SK-MEL-5 (cell line): ENCODE measurements at places on chromosomes 13 and 19. TPM values are rescaled to one million over a fixed set of nuclear protein-coding genes. Genes with fewer than 3 reads are reported as not detected.

GRCh38 chr19:46728693-46729339, 11.9 kb upstream of the PRKD2 start:
- DNase-seq: peak; percentile 61

GRCh38 chr19:46478356-46478986, 7.1 kb upstream of the PNMA8A start:
- peak; percentile 41 for DNase-seq

GRCh38 chr13:73000027-73000674, 58.7 kb upstream of the KLF5 start:
- DNase-seq: no peak

The NLRP11 gene
- total RNA-seq: 0.21 and 0.37 TPM in 2 replicates

DNA sequence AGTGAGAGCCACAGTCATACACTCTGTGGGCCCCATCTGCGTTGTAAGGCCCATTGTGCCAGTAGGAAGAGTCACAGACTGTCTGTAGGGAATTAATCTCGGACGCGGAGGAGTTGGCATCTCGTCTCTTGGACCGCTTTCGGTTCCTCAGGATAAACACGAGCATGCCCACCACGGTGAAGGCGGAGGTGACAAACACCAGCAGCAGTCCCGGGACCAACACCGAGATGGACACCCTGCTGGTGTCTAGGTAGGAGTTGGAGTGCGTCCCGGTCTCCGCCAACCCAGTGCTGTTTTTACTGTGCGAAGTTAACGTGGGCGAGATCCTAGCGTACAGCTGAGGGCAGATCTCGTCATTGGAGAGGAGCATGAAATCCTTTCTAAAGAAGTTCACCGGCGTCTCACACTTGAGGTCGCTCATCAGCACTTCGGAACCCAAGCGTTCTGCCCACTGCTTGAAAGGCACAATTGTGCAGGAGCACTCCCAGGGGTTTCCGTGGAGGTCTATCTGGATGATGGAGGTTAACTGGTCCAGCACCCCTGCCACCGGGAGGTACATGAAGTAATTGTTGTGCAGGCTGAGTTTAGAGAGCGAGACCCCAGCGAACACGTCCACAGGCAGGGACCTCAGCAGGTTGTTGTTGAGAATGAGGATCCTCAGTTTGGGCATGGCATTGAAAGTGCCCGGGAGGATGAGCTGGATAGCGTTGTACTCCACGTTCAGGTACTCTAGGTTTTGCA, 2.7 kb downstream of the SLITRK1 start:
- DNase-seq: no peak

- DNase-seq: no peak
Observed at GRCh38 chr13:79645569-79645968, 164.6 kb downstream of the NDFIP2 start.

- DNase-seq: no peak
Observed at GRCh38 chr13:110624766-110625756, 9.7 kb downstream of the NAXD start.

The ATP12A gene
- total RNA-seq: 0.48 and 0.72 TPM in 2 replicates

DNA sequence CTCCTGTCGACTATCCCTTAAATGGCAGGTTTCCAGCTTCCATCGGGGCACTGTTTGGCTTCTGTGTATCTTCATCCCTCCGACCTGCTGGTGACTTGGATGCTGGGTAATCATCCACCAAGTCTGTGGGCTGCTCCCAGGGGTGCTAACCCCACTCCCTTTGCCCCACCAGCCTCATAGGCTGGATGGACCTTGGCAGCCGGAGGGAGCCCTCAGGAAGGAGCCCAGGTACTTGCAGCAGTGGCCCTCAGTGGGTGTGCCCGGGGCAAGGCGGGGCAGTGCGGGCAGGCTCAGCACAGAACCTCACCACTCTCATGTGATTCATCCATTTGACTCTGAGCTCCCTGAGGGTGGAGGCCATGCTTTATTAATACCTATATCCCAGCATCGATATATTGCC, 27.4 kb upstream of the TUBGCP3 start:
- DNase-seq: no peak
